ENCODE measurements at places on chromosomes 1 and 21. TPM values are rescaled to one million over a fixed set of nuclear protein-coding genes. Genes with fewer than 3 reads are reported as not detected.
A peak's percentile ranks its signal among the peaks of the same experiment; 100 is the strongest.

DNA sequence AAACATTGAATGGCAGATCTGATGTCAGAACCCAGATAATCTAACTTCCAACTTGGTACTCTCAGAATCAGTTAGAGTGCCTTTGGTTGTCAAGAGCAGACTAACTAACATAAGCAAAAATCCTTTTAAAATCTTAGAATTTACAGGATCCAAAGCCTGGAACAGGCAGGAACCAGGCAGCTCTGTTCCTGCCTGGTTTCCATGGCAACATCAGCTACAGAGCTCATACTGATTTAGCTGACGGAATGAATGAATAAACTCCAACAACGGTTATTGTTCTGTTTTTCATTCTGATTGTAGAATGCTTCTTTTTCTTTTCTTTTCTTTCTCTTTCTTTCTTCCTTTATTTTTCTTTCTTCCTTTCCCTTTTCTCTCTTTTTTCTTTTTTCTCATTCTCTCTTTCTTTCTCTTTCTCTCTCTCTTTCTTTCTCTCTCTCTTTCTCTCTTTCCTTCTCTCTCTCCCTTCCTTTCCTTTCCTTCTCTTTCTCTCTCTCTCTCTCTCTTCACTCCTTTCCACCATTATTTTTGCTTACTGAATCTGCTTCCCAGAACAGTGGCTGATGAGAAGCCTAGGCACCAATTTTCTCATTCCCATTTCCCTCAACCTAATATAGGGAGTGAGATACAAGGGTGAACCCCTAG, 121.6 kb downstream of the RGS7 start:
- peak; percentile 48 for DNase-seq

GRCh38 chr1:241457421-241457820, 62.1 kb downstream of the FH start:
- DNase-seq, result no peak

GRCh38 chr1:209443361-209443931, 140.1 kb upstream of the CAMK1G start:
- no peak for DNase-seq

DNA sequence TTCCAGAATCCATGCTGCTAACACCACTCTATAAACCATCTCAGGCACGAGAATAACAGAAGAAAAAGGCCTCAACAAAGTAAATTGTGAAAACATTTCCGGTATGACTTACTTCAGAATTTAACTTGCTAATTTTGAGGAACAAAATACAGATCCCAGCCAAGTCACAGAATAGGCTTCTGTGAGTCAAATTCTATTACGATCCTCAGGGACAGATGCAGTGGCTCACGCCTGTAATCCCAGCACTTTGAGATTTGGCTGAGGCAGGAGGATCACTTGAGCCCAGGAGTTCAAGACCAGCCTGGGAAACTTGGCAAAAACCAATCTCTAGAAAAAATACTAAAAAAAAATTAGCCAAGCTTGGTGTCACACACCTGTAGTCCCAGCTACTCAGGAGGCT, 8.8 kb upstream of the CCDC27 start:
- DNase-seq, result no peak

- peak; percentile 50 for DNase-seq
Measured at GRCh38 chr1:11701551-11701961, 10.0 kb downstream of the DRAXIN start.

DNA sequence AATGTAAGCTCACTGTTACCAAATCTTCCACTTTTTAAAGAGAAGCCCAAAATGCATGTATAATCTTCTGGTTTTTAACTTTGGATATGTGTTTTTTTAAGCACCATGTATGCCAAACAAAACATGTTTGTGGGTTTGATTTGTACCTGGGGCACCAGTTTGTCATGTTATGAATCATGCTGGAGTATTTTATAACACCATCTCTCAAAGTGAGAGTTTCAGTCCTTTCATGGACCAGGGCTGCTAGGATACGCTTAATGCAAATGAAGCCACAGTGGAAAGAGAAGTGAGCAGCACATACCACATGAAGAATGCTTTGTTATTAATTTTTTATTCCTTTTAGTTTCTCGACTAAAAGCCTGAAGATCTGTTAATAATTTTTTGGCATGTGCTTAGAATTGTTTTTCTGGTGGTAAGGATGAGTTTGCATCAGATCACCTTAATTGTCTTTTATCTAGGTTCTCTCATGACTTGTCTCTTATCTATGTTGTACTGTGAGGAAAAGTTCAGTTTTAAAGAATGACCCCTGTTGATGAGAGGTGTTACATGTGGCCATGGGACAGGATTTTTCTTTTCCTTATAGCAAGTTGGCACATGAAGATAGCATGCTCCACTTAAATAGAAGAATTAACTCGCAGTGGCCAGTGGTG, 2.0 kb upstream of the RABGAP1L start:
- no peak for DNase-seq

GRCh38 chr1:84675631-84676030, 14.6 kb downstream of the SSX2IP start:
- no peak for DNase-seq

DNA sequence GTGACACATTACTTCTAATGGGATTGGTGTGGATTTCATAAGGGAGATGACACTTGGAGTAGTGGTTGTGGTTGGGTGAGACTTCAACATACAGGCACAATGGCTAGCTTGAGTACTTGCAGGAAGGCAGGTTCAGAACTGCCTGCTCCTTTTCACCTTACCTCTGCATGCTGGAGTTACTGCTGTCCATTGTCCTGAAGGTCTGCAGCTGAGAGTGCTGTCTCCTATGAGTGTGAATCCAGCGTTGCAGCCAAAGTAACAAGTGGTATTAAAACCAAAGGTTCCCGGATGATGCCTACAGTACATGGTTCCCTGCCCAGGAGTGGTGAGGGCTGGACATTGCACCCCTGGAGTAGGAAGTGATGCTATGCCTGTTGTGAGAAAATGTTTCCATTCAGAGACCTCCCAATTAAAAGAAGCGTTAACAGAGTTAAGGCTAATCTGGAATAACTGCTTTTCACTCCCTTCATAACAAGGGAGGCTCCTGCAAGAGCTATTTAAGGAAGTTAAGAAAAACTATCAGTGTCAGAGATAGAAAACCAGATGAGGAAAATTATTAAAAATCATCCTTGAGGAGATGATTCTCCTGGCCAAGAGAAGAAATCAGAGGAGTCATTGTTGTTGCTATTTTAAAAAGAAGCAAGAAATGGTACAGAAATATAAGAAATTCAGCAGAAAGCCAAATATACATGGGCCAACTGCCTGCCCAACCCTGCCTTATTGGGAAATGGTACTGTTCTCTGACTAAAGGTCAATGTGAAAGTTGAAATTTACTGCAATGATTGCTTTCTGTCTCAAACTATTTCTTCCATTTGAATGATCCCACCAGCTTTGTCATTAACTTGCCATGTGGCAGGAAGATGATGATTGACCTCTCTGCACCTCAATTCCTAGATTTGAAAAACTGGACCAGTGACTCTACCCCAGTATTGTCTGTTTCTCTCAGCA, 9.8 kb upstream of the F5 start:
- DNase-seq, result peak; percentile 74

DNA sequence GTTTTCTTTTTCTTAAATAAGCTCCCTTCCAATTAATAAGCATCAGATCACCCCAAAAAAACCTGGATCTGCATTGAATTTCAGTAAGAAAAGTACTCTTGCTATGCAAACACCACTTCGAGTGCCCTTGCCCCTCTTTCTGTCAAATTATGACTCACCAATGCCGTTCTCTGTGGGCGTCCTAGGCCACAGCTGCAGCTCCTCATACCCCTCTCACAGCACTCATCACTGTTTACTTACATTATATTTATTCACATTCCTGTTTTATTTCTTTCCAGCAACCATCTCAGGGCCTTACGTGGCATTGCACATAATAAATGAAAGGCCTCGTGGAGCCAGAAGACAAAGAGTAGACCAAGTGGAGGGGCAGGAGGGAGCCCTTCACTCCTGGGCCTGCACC, 99.1 kb upstream of the CTTNBP2NL start:
- DNase-seq, result no peak

DNA sequence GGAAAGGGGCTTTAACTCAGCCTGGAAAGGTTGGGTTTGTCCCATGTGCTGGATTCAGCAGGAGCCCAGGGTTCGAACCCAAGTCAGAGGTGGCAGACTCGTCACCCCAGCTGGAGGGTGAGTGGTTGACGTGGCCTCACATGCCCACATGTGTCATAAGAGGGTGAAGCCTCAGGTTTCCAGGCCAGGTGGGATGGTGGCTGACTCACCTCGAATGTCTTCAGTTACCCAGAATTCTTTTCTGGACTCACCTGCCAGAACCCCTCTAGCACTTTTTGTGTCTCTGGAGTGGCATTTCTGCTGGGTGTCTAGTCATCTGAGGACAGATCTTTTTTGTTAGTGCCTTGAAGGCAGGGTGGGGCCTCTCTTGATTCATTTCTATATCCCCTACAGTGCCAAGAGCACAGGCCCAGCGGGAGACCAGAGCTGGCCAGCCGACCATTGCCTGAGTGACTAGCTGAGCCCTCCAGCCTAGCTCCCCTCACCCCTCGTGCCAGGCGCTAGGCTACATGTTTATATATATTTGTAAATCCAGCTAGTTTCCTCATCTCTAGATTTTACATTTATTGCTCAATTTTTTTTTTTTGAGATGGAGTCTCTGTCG, 28.1 kb downstream of the IL6R start:
- no peak for DNase-seq

DNA sequence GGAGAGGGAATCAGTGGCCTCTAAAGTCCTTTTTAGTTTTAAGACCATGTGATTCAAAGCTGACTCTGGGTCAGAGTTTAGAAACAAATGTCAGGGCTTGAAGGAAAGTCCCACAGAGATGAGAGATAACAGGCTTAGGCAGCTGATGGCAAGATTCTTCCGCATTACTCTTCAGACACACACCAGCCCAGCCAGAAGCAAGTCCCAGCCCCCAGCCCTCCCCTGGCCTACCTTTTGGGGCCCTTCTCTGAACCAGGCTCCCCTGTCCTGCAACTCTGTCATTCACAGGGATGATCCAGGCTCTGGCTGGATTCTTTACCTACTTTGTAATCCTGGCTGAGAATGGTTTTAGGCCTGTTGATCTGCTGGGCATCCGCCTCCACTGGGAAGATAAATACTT, 13.1 kb upstream of the CASQ1 start:
- DNase-seq, result no peak

- DNase-seq, result no peak
Measured at GRCh38 chr1:96927125-96927524, 205.5 kb downstream of the PTBP2 start.

GRCh38 chr1:153616144-153616916, at the start of gene S100A14:
S100A14 (minus strand) TSS chr1:153616325; CDS start chr1:153615858, 467 bp downstream.
- DNase-seq, result peak; percentile 94

- peak; percentile 46 for DNase-seq
Measured at GRCh38 chr1:57623039-57623790, 199.4 kb upstream of the DAB1 start.

DNA sequence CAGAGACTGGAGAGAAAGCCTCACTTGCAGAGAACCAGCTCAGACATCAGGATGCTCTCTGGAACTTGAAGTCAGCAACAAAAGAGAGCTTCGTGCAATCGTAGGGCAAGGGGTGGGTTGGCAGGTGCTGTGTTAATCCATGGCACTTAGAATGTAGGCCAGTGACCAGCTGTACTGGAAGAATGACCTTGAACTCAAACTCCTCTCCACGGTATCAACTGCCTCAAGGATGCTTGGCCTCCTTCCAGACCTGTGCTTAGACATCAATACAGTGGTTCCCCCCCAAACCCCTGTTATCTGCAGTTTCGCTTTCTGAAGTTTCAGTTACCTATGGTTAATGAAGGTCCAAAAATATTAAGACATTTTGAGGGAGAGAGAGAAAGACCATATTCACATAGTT, 6.5 kb downstream of the KANK4 start:
- DNase-seq, result no peak

DNA sequence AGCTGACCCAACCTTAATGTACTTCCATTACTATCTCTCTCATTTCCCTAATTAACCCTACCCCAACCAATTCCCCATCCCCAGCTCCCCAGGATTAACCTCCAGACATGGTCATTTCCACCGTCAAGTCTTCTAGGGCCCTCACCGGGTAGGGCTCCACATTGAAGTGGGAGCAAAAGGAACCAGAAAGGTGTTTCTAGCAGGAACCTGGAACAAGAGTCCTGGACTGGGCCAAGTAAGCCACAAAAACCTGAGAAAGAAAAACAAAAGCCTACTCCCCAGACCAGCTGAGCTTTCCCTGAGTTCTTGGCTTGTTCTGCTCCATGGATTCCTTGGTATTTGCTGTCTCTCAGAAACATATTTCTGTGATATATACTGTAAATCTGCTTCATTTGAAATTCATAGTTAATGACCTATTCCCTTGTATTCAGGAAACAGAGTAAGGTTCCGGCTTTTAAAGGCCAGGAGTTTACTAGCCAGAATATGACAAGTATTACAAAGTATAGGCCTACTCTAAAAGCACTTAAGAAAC, 58.4 kb downstream of the SYF2 start:
- DNase-seq, result no peak

DNA sequence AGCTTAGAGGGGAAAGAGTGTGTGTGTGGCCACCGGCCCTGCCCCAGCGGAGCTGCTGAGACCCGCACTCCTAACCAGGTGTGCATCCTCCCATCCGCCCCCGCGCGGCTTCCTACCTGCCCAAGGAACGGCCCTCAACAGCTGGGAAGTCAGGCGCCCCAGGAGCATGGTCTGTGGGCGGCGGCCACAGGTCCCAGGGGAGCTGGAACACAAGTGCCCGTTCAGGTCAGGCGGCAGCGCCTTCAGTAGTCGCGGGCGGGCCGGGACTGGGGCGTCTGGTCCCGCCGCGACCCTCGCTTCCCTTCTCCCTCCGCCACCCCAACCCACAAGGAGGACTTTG, 448 bp downstream of the AURKAIP1 start:
- DNase-seq, result no peak

DNA sequence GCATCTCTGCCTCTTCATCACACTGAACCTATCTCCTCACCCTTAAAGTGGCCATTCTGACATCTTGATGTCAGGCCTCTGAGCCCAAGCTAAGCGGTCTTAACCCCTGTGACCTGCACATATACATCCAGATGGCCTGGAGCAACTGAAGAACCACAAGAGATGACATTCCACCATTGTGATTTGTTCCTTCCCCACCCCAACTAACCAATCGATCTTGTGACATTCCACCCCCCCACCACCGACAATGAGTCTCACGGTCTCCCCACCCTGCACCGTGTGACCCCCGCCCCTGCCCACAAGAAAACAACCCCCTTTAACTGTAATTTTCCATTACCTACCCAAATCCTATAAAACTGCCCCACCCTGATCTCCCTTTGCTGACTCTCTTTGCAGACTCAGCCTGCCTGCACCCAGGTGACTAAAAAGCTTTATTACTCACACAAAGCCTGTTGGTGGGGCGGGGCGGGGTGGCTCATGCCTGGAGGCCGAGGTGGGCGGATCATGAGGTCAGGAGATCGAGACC, 21.0 kb upstream of the PINK1 start:
- DNase-seq, result no peak

The ZBTB21 gene
- 16.0 TPM for total RNA-seq

The LCE1E gene
- total RNA-seq, result not detected

The GPR3 gene
- total RNA-seq, result 0.38 TPM

The OR2L3 gene
- not detected for total RNA-seq

Data from kidney (tissue), 22 donors.